ENCODE measurements at places on chromosomes 2 and 18.

DNA sequence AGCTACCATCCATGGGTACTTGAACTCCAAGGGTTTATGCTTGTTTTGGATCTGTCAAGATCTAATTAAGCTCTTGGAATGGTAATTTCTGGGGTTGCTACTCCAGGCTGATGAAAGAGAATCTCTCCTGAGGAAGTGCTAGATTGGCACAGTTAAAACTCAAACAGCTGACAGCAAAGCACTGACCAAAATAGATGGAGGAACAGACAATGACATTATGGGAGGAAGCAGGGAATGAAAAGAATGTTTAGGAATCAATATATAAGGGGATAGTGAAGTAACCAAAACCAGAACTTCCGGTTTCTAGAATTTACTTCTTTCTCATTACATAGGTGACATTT lies 6.3 kb downstream of the THUMPD2 start:
- DNase-seq, result no peak

DNA sequence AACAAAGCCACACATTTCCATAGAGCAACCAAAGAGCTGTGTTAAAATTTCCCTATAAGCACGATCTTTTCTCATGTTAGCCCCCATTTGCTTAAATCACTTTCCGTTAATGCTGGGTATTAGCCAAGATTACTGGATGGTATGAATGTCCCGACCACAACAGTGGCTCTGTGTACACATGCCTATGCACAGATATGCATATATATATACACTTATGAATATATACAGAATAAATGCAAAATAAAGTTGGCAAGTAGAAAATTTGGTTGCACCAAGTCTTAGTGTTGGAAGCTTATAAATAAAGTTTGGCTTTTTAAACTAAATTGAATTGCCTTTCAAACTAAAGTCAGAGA lies 265.9 kb upstream of the ETAA1 start:
- no peak for DNase-seq

GRCh38 chr2:180352620-180353019 lies 345.5 kb upstream of the CWC22 start:
- DNase-seq, result no peak

DNA sequence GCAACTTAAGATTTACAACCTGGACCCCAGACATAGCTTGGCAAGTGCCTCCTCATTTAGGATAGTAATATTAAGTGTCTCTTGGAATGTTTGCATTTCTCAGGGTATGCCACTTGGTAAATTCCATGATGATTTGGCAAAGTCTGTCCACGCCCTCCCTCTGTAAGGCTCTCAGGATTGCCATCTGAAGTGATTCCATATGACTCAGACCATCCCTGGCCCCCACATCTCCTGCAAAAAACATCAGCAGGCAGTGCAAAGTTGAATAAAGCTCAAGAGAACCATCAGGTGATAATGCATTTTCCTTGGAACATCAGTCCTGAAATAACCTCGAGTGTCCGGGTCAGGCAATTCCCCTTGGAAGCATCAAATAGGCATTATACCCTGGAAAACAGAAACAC lies 27.1 kb upstream of the PIEZO2 start:
- DNase-seq, result no peak

- DNase-seq, result no peak
Observed at GRCh38 chr2:156472686-156473085, 36.5 kb downstream of the GPD2 start.

- no peak for DNase-seq
Observed at GRCh38 chr2:68769586-68770270, 35.1 kb downstream of the ARHGAP25 start.

DNA sequence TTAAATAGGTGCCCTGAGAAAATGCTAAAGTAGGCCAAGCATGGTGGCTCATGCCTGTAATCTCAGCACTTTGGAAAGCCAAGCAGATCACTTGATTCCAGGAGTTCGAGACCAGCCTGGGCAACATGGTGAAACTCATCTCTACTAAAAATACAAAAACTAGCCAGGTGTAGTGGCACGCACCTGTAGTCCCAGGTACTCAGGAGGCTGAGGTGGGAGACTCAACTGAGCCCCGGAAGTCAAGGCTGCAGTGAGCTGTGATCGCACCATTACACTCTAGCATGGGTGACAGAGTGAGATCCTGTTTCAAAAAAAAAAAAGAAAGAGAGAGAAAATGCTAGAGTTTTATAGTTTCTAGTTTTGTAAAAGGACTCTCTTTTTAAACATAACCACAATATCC lies 12.0 kb downstream of the ANKRD44 start:
- no peak for DNase-seq

DNA sequence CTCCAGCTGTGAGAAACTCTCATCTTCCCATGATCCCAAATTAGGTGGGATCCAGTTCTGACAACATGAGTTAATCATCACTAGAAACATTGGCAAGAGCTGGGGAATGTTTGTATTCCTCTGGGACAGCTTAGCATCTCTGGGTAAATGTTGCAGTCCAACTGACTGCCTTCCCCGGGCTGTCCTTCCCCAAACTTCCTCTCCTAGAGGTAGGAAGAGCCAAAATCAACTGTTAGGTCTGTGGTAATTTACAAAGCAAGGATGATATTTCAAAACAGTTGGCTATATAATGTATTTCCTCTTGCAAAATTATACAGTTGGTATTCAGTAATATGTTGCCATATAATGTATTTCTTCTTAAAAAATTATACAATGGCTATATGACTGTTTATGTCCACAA lies 148.5 kb downstream of the MGAT5 start:
- no peak for DNase-seq
